ENCODE measurements at places on chromosomes 13 and 19. TPM values are rescaled to one million over a fixed set of nuclear protein-coding genes. Genes with fewer than 3 reads are reported as not detected.

The PCDH20 gene
- total RNA-seq: not detected

The MADCAM1 gene
- 0.25 TPM for total RNA-seq

The ZNF568 gene
- total RNA-seq: 4.5 TPM

The TMEM272 gene
- 0.60 TPM for total RNA-seq

GRCh38 chr19:38039966-38040365 lies 133.0 kb downstream of the SIPA1L3 start:
- DNase-seq: no peak

DNA sequence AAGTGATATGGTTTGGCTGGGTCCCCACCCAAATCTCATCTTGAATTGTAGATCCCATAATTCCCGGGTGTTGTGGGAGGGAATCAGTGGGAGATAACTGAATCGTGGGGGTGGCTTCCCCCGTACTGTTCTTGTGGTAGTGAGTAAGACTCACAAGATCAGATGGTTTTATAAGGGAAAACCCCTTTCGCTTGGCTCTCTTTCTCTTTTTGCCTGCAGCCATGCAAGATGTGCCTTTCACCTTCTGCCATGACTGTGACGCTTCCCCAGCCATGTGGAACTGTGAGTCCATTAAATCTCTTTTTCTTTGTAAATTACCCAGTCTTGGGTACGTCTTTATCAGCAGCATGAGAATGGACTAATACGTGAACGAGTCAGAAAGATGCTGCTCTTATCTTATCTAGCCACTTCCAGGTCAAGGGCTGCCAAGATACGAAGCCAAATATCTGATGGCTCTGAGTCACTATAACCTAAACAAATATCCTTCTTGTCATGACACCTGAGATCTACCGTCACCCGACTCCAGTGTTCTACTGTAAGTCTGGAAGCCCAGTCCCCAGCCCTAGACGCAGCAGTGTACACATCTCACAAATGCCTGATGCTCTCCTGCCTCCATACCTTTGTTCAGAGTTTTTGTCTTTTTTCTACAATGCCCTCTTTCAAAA lies 45.9 kb downstream of the SLC15A1 start:
- no peak for DNase-seq

DNA sequence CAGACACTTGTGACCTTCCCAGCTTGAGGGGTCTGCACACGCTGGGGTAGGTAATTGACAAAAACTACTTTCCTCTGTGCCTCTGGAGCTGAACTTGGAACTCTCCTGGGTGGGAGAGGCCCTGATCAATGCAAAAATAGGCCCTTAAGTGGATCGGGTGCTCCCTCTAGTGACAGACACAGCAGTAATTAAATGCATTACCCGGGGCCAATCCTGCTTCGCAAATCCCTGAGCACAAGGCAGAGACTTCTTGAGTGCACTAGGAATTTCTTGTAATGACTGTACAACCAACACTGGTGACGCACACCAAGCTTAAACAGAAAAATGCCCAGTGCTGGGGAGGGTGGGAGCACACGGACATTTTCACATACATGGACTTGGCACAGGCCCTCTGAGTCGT lies 10.6 kb upstream of the UBE2S start:
- peak; percentile 61 for DNase-seq

GRCh38 chr19:42090672-42091071 lies 14.7 kb downstream of the ZNF574 start:
- no peak for DNase-seq

- no peak for DNase-seq
These were observed 50.5 kb downstream of the KATNAL1 start for GRCh38 chr13:30256713-30257467.

DNA sequence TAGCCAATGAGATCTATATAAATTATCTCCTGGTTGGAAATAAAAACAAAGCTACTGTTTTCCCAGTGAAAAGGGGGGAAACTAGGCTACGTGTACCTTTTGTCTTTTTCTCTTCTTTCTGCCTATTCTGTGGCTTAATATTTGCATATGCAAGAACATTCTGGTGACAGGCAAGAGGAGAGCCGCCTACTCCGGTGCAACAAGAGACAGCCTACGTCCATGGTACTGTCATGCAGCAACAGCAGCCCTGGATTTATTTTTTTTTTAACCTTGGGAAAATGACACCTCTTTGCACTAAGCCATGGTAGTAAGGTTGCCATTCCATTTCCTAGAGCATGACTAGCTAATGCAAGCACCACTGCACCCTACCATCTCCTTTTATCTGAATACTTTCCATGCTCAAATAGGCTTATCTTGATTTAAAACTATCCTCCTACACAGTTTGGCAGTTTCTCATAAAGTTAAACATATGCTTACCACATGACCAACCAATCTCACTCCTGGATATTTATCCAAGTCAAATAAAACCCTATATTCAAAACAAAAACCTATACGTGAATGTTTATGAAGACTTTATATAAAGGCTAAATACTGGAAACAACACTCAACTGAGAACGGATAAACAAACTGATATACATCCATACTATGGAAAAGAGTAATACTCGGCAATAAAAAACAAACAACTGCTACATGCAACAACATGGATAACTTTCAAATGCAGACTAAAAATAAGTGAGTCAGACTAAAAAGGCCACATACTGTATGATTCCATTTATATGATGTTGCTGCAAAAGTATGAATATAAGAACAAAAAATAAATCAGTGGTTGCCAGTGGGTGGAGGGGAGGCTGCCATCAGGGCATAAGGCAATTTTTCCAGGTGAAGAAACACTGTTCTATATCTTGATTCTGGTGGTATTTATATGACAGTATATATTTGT lies 17.3 kb downstream of the NUFIP1 start:
- no peak for DNase-seq

GRCh38 chr19:13016628-13017305 lies 21.5 kb downstream of the NFIX start:
- DNase-seq: no peak

GRCh38 chr13:23859904-23860303 lies 29.3 kb downstream of the MIPEP start:
- no peak for DNase-seq

- DNase-seq: no peak
These were observed 148.0 kb downstream of the PRR20E start for GRCh38 chr13:57314897-57315520.

GRCh38 chr19:53079313-53079924 lies 23.8 kb downstream of the ZNF160 start:
- DNase-seq: no peak

DNA sequence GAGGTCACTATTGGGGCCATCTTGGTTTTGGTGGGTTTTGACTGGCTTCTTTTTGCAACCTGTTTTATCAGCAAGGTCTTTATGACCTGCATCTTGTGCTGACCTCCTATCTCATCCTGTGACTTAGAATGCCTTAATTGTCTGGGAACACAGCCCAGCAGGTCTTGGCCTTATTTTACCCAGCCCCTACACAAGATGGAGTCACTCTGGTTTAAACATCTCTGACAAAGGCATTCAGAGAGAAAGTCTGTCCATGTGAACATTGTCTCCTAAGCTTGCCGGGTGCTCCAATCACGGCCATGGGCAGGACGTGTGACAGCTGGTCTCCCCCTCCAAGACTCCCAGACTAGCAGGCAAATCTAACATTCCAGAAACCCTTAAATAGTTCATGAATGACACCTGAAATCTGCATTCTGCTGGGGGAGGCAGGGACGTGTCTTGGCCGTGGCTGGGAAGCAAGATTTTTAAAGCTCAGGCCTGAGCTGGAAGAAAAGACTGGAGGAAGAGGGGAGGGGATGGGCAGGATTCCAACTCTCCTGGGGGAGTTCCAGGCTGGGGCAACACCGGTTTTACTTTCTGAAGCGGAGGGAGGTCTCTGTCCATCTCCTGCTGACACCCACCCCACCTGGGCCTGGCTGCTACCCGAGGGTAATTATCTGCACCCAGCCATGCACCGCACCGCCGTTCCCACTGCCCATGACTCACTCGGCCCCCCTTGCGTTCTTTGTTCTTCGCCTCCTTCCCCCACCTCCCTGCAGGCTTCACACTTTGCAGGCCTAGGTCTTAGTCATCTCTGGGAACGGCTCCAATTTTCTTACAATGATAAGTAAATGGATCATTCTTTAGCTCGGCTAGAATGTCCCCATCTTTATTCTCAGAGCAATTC lies 11.6 kb upstream of the OR1M1 start:
- DNase-seq: no peak

- DNase-seq: peak; percentile 42
These were observed 7.3 kb upstream of the CCNE1 start for GRCh38 chr19:29804493-29804892.

DNA sequence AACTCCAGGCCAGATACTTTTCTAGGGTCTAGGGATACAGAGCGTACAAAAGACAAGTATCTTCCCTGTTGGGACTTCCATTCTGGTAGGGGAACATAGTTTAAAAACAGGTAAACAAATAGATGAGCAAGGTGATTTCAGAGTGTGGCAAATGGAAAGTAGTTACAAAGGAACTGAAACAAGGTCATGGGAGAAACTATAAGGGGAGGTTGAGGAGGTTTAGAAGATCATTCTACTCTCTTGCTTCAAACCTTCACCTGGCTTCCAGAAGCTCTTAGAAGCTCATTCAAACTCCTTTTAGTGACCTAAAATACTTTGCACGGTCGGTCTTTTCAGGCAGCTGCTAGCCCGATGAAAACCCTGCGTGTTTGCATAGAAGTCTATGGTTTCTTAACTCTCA lies 9.1 kb downstream of the FFAR2 start:
- DNase-seq: no peak

DNA sequence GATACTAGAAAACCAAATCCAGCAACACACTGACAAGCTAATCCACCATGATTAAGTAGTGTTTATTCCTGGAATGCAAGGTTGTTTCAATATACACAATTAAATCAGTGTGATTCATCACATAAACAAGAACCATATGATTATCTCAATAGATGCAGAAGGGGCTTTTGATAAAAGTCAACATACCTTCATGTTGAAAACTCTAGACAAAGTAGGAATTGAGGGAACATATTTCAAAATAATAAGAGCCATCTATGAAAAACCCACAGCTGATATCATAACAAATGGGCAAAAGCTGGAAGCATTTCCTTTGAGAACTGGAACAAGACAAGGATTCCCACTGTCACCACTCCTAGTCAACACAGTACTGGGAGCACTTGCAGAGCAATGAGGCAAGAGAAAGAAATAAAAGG lies 213.6 kb upstream of the CSNK1A1L start:
- DNase-seq: no peak

DNA sequence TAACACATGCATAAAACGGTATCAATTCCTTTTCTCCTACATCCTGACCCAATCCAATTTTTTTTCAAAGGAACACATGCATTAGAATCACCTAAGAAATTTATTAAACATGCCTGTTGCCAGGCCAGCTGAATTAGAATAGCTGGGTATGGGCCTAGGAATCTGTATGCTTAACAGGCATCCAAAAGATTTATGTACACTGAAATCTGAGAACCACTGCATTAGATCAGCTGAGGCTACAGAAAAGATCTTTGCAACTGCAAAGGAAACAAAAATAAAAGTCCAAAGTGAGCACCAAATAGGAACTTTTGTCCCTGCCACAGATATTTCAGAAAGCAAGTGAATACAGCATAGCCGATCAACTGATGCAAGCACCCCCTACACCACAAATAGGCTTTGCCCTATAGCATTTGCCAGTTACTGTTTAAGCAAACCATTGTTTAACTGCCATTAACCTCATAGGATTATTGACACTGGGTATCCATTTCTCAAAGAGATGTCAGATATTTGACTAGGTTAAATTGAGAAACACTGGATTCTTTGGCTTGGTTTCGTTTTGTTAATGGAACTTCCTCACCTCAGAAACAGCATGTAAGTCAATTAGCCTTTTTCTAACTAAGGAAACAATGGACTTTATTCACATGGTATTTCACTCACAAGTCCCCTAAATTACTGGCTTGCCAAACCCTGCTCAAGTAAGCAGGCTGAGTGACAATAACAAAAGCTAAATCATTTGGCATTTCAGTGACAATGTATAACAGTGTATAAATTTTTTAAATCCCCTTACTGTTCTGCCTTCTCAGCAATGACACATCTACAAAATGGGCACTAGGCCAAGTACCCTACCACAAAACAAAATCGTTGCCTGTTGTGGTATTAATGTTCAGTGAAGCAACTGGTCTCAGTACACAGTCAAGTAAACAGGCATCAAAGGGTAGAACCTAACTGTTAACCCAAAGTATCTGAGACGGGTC lies 67.8 kb downstream of the SUCLA2 start:
- DNase-seq: no peak

GRCh38 chr19:5951338-5951861 lies 26.5 kb downstream of the RANBP3 start:
- no peak for DNase-seq

GRCh38 chr13:112545856-112546255 lies 42.1 kb downstream of the TUBGCP3 start:
- DNase-seq: no peak

GRCh38 chr19:6531163-6531955 lies 533 bp downstream of the TNFSF9 start:
- DNase-seq: no peak

- DNase-seq: no peak
These were observed 158.8 kb downstream of the NHLRC3 start for GRCh38 chr13:39196965-39197646.

DNA sequence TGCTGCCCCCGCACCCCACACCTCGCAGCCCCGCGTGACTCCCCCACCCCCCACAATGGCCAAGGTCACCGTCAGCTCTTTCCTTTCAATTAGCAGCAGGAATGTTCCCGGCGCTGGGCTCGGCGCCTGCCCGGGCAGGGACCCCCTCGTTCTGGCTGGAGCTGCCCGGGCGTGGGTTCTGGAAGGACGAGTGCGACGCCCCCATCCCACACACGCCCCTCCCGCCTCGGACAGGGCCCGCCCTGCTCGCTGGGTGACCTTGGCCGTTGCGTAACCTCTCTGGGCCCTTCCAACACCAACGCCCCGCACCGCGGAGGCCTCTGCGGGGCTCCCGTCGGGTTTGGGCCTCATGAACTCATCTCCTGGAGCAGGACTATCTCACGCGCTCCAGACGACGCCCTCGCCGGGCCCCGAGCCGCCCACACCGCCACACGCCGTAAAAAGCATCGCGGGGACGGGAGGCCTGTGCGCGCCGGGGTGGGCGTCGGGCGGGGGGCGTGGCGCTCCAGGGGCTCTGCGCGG lies 10.3 kb downstream of the PALM start:
- DNase-seq: no peak

- no peak for DNase-seq
These were observed 61.3 kb downstream of the OLFM4 start for GRCh38 chr13:53089951-53090350.

DNA sequence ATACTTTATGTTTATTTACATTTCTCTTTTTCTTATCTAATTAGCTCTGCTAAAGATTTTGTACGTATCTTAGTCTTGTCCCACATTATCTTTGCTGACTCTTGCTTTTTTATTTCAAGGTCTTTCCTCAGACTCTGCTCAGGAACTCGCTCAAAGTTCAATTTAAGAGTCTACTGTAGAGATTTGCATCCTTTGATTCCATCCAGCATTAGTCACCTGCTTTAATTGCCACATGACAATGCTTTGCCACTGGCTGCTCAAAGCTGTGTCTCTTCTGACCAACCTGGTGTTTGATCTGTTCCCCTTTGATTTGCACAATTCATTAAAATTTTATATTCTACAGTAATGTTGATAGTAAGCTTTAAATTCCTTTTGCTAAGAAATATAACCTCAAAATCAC lies 157.9 kb upstream of the FREM2 start:
- DNase-seq: no peak
